Fibroblast of lung (primary cell): ENCODE measurements at places on chromosomes 4 and X. TPM values are rescaled to one million over a fixed set of nuclear protein-coding genes. Genes with fewer than 3 reads are reported as not detected.

Gene CT55
- not detected in 2 replicates for polyA plus RNA-seq

Gene ZCCHC18
- polyA plus RNA-seq: 0.41 and 0.48 TPM in 2 replicates

Gene COX7B2
- polyA plus RNA-seq: not detected in 2 replicates

DNA sequence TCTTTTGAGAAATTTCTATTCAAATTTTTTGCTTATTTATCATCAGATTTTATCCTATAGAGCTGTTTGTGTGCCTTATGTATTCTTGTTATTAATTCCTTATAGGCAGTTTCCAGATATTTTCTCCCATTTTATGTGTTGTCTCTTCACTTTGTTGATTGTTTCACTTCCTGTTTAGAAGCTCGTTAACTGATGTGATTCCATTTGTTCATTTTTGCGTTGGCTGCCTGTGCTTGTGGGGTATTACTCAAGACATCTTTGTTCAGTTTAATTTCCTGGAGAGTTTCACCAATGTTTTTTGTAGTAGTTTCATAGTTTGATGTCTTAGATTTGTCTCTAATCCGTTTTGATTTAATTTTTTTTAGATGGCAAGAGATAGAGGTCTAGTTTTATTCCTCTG lies 14.6 kb downstream of the ZNF718 start:
- DNase-seq: no peak

GRCh38 chr4:157271166-157271869 lies 50.8 kb downstream of the GRIA2 start:
- DNase-seq: peak; percentile 80

Gene PORCN
- polyA plus RNA-seq: 5.4 and 6.0 TPM in 2 replicates

Gene ABRAXAS1
- 14.0 and 17.1 TPM in 2 replicates for polyA plus RNA-seq

GRCh38 chr4:152991398-152991797 lies 55.3 kb downstream of the FHDC1 start:
- DNase-seq: no peak

DNA sequence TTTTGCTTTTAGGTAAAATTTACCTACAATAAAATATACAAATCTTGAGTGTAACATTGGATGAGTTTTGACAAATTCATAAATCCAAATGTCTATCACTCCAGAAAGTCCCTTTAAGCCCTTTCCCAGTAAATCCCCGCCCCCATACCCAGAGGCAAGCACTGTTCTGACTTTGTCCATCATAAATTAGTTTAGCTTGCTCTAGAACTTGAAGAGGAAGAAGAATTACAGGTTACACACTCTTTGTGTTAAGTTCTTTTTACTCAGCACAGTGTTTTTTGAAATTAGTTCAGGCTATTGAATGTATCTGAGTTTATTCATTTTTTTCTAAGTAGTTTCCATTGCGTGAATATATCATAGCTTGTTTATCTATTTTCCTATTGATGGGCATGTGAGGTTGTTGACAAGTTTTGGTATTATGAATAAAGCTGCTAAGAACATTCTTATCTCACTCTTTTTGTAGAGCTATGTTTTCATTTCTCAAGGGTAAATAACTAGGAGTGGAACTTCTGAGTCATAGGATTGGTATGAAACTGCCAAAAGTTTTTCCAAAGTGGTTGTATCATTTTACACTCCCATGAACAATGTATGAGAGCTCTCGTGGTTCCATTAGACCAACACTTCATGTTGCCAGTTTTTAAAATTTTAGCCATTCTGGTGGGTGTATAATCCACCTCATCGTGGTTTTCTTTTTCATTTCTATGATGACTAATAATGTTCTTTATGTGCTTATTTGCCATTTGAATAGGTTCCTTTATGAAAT lies 22.4 kb upstream of the HPSE start:
- DNase-seq: peak; percentile 95

Gene COPS4
- polyA plus RNA-seq: 82.3 and 92.9 TPM in 2 replicates

Gene RASL11B
- polyA plus RNA-seq: 2.3 and 15.2 TPM in 2 replicates

Gene CXCL1
- polyA plus RNA-seq: 1.2 and 1.4 TPM in 2 replicates

DNA sequence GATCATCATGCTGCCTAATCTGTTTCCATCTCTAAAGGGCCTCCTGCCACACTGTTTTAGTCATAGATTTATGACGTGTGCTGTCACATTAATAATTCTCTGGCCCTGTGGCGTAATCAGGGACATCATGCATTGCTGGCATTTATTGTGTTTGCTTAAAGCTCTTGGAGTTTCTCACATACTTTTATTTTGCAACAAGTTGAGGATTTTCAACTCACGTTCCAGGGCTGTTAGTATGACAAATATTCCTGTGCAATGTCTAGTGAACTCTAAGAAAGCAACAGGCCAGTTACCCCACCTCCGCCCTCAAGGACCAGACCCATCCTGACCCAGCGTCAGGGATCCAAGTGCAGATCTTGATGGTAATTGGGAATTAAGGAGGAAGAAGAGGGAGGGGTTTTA lies 7.8 kb upstream of the PIGA start:
- DNase-seq: peak; percentile 83

- peak; percentile 34 for DNase-seq
Observed at GRCh38 chr4:121790976-121791375, 10.1 kb upstream of the EXOSC9 start.

Gene GPR50
- not detected in 2 replicates for polyA plus RNA-seq

- no peak for DNase-seq
Observed at GRCh38 chrX:2694914-2695267, 3.8 kb downstream of the CD99 start.

DNA sequence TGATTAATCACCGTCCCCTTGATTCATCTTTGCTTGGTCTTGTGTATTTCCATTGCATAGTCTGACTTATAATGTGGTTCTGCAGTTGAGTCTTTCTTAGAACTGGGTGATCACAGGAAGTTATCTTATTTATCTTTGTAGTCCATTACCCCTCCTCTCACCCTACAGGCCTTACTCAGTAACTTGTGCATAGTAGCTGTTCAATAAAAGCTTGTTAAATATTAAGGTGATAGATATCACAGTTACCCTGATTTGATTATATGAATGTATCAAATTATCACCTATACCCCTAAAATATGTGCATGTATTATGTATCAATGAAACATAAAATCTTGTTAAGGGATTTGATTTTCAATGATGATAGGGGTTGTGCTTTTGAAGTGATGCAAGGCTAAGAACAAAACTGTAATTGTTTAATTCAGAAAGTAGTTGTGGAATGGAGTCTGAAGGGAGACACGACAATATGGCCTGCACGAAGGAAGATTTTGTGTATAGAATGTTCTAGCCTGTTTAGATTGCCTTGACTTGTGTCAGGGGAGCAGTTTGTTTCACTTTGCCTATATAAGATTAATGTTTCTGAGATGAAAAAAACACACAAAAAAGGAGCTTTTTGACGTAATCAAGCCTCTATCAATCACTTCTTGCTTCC lies 132.4 kb upstream of the LIMCH1 start:
- DNase-seq: no peak

DNA sequence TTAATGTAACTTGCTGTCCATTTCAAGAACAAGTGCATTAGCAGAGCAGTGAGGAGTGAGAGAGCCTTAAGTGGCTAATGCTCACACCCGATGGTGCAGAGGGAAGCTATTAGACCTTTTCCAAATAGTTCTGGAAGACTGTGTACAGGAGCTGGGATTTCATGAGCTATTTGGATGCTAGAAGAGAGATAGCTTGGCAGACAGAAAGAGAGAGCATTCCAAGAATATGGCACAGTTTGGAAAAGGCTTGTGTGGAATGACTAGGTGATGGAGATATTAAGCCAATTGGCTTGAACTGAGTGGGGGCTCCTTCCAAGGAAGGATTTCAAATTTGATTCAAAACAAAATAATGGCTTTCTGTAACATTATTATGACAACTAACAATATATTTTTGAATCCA lies 1097.2 kb upstream of the TENM3 start:
- DNase-seq: no peak

DNA sequence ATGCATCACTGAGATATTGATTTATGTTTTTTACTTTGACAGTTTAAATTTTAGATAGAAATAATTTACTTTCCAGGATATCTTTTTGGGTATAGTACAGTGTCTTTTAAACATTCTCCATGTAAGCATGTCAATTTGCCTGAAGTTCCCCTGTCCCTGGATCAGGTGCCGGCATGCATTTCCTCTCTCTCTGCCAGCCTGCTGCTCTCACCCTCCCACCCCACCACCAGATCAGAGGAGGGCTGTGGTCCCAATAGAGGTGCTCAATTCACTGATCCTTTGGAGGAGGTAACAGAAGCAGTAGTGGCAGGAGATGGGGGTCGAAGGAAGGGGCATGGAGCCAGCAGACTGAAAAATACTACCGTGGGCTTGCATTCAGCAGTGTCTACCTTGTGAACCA lies 28.3 kb upstream of the DSPP start:
- DNase-seq: no peak

GRCh38 chrX:112147206-112147605 lies 64.6 kb upstream of the TRPC5 start:
- DNase-seq: no peak
